ENCODE measurements at places on chromosomes 11 and 22.

GRCh38 chr11:72683782-72684200, 9.6 kb upstream of the PDE2A start:
- no peak for DNase-seq

GRCh38 chr22:18114495-18114894, 3.9 kb downstream of the TUBA8 start:
- DNase-seq: no peak

DNA sequence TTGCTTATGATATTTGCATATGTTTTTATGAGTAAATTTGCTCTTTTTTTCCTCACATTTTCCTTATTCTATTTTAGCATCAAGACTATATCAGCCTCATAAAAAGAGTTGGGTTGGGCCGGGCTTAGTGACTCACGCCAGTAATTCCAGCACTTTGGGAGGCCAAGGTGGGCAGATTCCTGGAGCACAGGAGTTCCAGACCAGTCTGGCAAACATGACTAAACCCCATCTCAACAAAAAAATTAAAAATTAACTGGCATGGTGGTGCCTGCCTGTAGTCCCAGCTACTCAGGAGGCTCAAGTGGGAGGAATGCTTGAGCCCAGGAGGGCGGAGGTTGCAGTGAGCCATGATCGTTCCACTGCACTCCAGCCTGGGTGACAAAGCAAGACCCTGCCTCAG, 148.8 kb upstream of the ANO5 start:
- DNase-seq: no peak

GRCh38 chr11:31422703-31423102, 53.0 kb downstream of the DNAJC24 start:
- no peak for DNase-seq

- DNase-seq: no peak
These were observed 9.4 kb downstream of the DRD2 start for GRCh38 chr11:113465786-113466185.

GRCh38 chr22:37635157-37635556, 4.3 kb upstream of the SH3BP1 start:
- no peak for DNase-seq

All from hippocampal formation (tissue), 2 donors.